Progenitor cell of endocrine pancreas (in vitro differentiated cells): ENCODE measurements at places on chromosomes 3 and 15.

DNA sequence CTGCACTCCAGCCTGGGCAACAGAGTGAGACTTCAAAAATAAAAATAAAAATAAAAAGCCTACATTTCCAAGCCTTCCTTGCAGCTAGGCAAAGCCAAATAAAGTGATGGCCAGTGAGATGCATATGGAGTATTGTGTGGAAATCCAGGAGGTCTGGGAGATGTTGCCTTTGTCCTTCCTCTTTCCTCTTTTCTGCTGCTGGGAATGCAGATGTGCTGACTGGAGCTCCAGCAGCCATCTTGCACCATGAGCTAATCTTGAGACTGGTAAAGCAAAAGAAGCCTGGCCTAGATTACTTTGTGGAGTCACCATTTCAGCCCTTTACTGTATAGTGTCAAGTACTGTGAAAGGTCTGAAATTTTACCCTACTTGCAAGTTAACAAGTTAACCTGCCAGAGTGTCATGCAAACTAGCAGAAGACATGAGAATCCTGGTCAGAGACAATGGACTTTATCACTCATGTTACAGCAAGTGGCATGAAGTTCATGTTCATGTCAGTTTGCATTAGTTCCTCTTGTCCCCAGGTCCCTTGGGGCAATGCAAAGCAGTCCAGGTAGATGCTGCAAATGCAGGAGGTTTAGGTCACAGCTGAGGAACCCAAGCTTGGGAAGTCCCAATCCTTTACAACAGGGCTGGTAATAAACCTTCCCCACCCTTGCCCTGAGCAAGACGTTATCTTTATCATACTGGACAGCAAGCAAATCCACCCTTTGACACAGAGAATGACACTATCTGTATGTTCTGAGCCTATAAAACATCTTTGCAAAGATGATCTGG is 103.1 kb downstream of the TLE3 start:
- no peak for DNase-seq

GRCh38 chr3:175088766-175089380 is 229.7 kb downstream of the NAALADL2 start:
- DNase-seq, result no peak

DNA sequence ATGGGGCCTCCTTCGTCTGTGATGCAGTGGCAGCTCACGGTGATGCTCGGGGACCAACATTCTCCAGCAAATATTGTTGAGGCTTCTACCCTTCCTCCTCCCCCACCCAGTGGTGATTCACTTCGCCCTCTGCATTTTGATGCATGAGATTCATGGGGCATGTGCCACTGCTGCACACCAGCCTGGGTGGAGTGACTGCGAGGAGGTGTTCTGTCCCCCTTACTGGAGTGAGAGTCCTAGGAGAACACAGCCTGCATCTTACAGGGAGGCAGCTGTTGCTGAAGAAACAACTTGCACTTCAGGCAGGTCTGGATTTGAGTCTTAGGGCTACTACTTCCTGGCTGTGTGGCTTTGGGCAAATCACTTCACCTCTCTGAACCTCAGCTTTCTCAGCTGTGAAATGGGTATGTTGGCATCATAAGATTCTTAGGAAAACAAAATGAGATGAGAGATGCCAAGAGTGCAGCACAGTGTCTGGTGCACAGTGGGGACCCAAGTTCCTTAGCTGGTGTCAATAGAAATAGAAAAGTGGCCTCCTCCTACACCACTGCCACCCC is 10.2 kb upstream of the SKOR1 start:
- no peak for DNase-seq

DNA sequence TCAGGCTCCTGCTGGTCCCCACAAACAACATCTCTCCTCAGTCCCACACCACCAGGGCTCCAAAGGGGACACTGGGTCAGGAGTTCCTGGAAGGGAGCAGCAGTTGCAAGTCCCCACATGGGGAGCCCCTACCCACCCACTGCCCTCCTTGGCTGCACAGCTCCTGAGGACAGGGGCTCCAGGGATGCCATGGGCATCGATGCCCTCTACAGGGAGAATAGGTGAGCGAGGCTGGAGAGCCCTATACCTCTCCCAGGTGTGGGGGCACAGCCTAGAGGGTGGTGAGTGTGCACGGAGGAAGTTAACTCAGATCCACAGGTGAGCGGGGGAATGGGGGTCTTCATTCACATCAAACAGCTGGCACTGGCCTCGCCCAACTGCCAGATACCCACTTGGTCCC is 141.2 kb upstream of the LINGO1 start:
- no peak for DNase-seq

DNA sequence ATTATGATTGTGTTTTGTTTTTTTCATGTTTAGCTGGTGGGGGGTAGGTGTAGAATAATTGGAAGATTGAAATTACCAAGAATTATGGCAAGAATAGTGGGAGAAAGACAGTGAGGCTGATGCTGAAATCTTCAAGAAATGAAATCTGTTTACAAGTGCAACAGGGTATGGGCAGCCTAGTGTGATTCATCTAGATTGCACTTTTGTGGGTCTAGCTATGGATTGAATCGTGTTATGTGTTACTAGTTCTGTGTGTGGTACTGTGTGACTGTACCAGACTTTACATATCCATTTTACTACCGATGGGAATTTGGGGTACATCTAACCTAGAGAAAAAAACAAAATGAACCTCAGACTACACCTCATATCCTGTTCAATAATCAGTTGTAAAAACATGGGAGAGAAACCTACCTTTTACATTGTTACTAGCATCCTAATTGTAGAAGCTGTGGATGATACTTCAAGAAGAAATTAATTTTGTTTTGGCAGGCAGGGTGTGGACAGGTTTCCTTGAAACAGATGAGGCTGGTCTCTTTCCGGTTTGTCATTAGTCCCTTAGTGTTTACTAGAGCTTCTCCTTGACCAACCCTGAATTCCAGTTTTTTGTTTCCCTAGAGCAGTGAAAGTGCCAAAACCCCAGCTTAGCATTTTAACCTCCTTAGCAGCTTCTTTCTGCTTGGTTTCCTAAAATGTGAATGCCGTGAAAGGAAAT is 47.9 kb downstream of the OPA1 start:
- no peak for DNase-seq

DNA sequence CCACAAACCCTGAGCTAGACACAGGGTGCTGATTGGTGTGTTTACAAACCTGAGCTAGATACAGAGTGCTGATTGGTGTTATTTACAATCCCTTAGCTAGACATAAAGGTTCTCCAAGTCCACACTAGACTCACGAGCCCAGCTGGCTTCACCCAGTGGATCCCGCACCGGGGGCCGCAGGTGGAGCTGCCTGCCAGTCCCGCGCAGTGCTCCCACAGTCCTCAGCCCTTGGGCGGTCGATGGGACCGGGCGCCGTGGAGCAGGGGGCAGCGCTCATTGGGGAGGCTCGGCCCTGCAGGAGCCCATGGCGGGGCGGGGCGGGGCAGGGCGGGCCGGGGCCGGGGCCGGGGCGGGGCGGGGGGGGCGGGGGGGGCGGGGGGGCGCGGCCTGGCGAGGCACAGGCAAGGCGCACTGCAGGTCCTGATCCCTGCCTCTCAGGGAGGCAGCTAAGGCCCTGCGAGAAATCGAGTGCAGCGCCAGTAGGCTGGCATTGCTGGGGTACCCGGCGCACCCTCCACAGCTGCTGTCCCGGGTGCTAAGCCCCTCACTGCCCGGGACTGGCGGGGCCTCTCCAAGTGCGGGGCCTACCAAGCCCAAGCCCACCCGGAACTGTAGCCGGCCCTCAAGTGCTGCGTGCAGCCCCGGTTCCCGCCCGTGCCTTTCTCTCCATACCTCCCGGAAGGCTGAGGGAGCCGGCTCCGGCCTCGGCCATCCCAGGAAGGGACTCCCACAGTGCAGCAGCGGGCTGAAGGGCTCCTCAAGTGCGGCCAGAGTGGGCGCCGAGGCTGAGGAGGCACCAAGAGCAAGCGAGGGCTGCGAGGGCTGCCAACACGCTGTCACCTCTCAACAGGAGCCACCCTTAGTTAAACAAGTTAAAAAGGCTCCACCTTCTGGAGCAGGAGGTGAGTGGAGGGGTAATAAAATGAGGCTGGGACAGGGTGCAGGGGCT is 9.8 kb upstream of the TMEM40 start:
- no peak for DNase-seq

GRCh38 chr3:48564022-48564421 is 441 bp upstream of the UCN2 start:
- DNase-seq, result no peak

- no peak for DNase-seq
These were observed 4.8 kb upstream of the CCDC174 start for GRCh38 chr3:14646589-14647413.

DNA sequence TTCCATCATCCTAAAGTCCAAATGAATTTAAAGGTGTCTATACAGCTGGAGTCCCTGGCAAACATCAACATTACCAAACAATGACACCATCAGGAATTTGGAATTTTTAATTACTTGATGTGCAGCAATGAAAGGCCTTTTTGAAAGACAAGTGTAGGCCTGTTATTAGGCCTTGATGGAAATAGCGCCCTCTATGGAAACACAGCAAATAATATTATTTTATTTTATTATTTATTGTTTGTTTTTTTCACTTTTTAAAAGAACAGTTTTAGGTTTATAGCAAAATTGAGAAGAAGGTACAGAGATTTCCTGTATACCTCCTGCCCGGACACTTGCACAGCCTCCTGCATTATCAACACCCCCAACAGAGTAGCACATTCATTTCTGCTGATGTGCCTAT is 18.1 kb upstream of the OR5AC2 start:
- no peak for DNase-seq

- DNase-seq, result no peak
These were observed at the start of gene GRK7 for GRCh38 chr3:141763088-141763750. Gene GRK7 (plus strand): TSS chr3:141763408. CDS start chr3:141778285, 14,877 bp downstream.

- DNase-seq, result no peak
These were observed 273.9 kb downstream of the ABHD5 start for GRCh38 chr3:43964640-43965039.

- no peak for DNase-seq
These were observed 3.5 kb upstream of the FYTTD1 start for GRCh38 chr3:197746209-197746608.

DNA sequence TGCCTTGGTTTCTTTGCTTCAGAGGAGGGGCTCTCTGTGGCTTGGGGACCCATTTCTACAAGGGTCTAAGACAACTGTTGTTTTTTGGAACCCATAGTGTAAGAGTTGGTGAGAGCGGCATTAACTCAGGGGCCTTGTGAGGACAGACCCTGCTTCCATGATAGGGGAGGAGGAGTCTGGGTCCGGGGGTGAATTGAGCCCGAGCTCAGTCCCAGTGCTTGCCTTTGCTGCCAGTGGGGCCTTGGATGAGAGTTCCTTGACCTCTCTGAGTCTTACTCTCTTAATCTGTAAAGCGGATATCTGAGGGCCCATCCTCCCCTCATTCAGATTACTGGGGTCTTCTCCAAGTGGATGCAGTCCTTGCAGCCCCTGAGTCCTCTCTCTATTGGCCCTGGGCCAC is 74.2 kb downstream of the EEFSEC start:
- DNase-seq, result no peak

- no peak for DNase-seq
These were observed 364.0 kb upstream of the IL12A start for GRCh38 chr3:159624616-159625015.

DNA sequence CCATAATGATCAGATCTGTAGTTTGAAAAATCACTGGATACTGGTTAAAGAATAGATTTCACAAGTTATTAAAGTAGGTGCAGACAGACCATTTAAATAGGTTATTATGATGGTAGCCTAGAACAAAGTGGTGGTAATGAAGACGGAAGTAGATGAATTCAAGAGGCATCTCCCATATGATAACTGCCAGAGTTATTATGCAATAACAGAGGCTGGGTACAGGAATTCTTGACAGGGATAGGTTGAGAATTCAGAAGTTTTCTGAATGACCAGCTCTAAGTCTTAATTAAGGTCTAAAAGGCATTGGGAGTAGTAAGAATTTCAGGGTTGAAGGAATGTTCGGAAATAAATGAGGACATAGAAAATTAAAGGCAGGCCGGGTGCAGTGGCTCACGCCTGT is 108.9 kb downstream of the PEAK1 start:
- no peak for DNase-seq

DNA sequence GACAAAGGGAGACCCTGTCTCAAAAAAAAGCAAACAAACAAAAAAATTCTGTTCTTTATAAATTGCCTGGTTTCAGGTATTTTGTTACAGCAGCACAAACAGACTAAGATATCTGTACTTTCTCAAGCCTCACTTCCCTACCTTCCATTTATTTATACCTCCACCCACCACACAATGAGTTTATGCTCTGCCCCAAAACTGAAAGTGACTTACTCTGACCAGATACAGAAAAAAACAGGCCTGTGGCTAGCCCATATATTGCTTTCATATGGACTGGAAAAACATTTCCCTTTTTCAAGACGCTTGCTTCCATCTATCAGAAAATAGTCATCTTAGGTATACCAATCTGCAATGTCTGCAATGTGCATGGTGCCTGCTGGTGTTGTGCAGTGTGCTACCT is 8.7 kb upstream of the GPD1L start:
- no peak for DNase-seq

DNA sequence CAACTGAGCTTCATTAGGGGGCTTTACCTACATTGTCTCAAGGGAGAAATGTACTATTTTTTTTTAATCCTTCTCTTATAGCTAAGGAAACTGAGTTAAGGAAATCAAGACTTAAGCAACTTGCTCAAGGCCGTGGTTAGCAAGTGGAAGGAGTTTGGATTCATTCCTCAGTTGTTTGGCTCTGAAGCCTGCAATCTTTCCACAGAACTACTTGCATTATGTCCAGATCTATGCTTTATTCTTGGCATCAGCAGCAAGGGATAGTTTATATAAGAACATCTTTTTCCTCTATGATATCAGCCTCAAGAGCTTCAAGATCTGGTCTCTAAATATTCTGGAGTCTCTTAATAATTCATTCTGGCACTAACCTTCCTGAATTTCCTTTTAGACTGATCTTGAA is 182.4 kb downstream of the SV2B start:
- no peak for DNase-seq

DNA sequence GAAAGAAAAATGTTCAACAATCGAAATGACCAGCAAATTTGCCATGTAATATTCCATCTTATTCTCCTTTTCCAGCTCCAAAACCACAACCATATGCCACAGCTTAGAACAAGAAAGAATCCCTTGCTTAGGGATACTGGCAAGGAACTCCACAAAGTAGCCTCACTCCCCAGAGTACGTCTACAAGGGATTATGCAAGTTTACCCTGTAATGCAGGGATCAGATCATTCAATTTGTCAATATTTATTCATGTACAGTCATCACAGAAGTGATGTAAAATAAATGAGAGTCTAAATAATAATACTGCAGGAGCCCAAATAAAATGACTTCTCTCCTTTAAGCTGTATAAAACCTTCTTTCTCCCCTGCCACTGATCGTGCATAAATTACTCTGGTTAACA is 23.5 kb upstream of the MYO1E start:
- DNase-seq, result no peak

DNA sequence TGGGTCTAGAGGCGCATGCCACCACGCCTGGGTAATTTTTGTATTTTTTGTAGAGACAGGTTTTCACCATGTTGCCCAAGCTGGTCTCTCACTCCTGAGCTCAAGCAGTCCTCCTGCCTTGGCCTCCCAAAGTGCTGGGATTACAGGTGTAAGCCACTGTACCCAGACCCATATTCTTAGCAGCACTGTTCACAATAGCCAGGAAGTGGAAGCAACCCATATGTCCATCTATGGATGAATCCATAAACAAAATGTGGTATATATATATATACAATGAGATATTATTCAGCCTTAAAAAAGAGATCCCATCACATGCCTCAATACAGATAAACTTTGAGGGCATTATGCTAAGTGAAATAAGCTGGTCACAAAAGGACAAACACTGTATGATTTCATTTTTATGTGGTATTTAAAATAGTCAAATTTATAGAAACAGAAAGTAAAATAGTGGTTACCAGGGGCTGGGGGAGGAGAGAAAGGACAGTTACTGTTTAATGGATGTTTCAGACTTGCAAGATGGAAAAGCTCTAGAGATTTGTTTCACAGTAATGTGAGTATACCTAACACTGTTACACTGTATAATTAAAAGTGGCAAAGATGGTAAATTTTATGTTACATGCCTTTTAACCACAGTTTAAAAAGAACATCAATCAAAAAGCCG is 35.7 kb upstream of the GRAMD1C start:
- no peak for DNase-seq
